ENCODE measurements at places on chromosomes 3 and 15.

DNA sequence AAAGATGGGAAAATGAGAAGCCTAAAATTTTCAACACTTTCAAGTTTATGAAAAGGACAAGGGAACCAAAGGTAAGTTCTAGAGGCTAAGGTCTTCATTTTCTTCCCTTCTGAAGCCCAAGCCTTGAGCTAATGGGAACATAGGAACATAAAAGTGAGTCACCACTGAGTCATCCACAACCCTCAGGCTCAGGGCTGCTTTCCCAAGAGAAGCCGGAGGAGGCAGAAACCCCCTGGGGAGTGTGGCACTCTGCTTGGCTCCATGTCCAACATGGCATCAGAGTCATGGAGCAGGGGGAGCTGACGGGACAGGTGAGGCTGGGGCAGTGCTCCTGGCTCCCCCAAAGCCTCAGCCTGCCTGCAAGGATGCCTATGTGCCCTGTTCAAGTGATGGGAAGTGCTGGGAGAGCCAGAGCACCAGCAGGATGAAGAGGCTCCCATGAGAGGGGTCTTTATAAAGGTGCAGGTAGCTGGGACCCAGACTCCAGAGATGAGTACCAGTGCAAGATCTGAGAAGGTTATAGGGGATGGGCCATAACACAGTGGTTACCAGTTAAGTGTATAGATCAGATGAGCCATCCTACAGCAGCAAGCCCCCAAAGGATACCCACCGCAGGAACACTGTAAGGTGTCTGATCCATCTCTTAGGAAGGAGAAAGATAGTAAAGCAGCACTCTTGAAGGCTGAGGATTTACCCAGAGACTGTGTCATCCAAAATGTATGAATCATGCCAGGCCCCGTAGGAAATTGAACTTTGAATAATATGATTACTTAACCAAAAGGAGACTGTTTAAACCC lies 31.8 kb upstream of the RYR3 start:
- no peak for DNase-seq

DNA sequence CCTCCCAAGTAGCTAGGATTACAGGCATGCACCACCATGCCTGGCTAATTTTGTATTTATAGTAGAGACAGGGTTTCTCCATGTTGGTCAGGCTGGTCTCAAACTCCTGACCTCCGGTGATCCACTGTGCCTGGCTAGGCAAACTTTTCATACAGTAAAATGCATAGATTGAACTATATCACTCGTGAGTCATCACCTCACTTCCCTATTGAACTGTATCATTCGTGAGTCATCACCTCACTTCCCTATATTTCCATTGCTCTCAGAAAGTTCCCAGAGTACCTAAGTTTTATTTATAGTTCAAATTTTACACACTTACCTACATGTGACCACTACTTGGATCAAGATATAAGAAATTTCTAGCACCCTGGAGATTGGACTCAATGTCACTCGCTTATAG lies 73.6 kb upstream of the ACAD9 start:
- no peak for DNase-seq

- DNase-seq, result no peak
Observed at GRCh38 chr15:64038878-64039610, 7.2 kb downstream of the DAPK2 start.

DNA sequence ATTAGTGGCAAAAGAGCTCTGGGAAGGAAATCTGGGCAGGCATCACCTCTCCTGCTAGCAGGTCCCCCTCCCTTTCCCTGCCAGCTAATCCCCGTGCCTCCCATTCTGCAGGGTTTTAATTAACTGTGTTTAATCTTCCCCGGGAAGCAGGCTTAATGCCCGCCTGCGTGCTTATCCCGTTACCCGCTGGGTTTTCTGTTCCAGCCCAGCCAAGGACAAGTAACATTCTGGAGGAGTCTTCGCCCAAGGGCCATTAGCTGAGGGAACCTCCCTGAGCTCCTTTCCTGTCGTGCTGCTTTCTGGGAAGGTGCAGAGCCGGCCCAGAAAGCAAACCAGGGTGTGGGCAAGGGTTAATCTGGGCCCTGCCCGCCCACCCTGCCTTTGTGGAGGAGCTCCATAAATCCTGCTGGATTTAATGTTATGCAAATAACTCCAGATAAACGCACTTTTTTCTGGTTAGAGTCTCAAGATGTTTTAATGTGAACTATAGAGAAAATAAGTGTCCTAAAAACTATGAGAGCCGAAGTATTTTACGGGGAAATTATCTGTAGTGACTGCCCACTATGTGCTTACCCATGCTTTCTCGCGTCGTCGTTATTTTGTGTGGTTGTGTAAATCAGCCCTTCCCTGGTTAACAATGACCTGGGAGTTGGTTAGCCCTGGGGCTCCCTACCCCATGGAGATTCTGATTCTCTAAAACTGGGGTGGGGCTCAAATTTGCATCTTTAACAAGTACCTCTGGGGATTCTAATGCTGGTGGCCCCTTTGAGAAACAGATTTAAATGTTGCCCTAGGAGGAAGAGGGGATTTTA lies 25.9 kb downstream of the TRIM71 start:
- no peak for DNase-seq

GRCh38 chr3:59191651-59192050 lies 141.8 kb upstream of the CFAP20DC start:
- no peak for DNase-seq

DNA sequence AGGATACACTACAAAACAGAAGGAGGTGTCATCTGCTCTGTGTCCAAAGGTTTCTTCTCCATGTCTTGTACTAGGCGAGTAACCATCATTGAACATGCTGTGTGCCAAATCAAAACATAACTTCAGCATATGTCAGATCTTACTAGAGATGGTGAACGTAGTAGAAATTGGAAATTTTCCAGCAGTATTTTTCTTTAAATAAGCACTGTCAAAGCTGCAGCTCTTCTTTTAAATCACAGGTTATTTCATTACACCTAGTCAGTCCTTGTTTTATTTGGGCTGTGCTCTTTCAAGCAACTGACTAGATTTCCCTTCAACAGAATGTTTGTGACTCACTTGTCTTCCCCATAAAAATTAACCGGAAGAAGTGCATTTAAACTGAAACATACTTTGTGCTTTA lies 46.5 kb downstream of the MSL2 start:
- DNase-seq, result no peak

DNA sequence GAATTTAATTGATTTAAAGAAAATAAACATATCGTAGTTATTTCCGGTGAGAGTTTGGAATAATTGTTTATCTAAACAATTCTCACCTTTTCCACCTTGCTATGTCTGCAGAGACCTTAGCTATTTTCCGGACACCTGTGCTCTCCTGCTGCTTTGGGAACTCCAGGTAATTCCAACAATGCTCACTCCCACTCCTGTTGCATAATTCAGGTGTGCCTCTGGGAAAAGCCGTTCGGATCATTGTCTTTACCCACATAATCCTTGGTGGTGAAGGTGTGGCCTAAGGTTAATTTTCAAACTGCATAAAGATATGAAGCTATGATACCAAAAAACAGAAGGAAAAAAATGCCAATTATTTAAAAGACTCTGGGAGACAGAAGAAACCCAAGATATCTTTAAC lies 59.4 kb downstream of the LDHAL6B start:
- DNase-seq, result no peak

- DNase-seq, result no peak
Observed at GRCh38 chr3:152257563-152258035, 11.1 kb upstream of the MBNL1 start.

DNA sequence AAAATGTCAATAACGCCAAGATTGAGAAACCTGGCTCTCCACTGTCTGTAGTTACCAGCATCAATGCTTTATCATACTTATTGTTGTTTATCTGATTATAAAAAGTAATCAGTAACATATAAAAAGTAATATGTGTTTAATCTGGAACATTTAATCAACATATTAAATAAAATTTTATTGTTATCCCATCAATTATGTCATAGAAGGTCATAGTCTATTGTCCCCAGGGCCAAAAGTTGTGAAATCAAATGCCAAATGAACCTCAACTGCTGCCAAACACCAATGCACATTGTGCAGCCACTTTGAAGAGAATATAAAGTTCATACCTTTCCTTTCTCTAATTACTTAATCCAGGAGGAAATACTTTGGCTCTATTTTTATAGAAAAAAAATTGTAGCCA lies 106.6 kb downstream of the EOMES start:
- DNase-seq, result no peak

GRCh38 chr15:35137190-35137574 lies 52.1 kb upstream of the NANOGP8 start:
- DNase-seq, result no peak

- no peak for DNase-seq
Observed at GRCh38 chr3:126358038-126358815, 1.0 kb upstream of the KLF15 start.

GRCh38 chr15:69685512-69686452 lies 233.2 kb downstream of the RPLP1 start:
- no peak for DNase-seq

DNA sequence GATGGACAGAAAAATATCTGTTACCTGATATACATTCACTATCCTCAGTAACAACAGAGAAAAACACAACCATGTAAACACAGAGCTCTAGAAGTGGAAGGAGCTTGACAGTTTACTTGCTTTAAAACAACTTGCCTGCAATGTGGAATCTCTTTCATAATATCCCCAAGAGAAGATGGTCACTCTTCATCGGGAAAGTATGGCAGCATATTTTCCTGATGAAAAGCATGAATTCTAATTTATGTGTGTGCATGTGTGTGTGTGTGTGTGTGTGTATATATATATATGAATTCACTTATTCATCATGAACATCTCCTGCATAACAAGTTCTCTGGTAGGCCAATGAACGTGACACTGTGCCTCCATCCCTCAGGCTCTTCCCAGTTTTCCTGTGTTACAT lies 81.2 kb downstream of the EFL1 start:
- no peak for DNase-seq

DNA sequence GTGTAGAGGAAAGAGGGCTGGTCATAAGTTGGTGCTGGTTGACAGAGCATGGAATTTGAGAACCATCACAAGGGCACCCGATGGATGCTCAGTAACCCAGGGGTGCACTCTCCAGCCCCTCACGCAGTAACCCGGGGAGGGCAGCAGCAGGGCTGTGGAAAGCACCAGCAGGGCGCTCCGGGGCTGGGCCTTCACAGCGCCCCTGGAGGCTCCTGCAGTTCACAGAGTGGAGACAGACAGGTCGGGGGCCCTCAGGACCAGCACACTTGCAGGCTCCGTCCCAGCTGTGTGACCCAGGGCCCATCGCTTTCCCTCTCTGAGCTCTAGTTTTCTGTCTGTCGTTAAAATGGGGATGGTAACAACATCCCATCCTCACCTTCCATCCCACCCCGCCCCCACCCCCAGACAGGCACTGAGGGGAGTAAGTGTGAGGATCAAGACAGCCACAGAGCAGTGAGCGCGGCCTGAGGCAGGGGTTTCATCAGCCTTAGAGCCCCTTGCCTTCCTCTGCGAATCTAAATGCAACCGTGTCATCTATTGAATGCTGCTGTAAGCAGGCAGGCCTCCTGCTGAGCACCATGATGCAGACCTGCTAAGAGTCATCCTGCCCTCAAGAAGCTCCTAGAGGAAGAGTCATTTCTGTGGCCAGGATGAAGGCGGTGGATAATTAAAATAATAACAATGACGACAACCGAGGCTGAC lies 90.2 kb upstream of the LINGO1 start:
- no peak for DNase-seq

- no peak for DNase-seq
Observed at GRCh38 chr15:57697588-57697987, 8.9 kb upstream of the POLR2M start.

DNA sequence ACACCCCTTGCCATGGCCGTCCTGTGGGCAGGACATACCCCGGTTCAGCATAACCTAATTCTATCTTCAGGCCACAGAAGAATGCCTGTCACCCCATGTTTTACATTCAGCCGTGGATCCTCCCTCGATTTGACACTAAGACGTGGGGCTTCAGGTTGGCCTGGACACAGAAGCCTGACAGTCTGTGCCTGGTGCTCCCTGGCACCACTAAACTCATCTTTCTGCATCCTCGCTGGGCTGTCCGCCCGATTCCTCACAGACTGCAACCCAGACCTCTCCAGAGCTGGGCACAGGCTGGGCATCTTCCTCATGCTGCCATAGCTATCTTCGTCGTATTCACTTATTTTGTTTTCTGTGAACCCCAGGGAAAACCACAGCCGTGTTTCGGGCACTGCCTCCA lies 117.8 kb upstream of the IQSEC1 start:
- DNase-seq, result no peak

DNA sequence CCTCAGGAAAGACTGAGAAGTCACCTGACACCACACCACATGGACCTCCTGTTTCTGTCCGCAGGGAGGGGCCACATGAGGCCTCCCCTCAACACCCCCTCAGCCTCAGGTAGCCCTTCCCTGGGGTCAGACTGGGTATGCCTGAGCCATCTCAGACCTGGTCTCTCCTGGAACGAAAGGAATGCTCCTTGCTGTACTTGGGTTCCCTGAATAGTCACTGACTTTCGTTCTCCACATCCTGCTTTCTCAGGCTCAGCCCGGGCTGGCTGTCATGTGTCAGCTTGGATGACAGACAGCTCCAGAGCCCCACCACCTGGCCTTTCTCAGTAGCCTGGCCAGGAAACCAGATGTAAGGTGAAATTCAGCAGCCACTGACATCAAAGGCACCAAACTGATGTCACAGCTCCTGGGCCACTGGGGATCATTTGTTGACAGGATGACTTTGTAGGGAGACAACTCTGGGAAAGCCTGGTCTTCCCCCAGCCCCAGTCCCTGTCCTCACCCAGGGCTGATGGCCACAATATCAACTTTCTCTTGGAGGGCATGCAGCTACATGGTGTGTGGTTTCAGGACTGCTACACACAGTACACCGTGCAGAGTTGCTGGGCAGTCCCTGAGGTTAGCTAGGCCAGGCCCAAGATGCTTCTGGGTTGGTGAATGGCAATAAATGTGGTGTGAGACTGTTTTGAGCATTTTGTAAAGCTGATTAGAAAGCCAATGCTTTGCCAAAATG lies 141.4 kb upstream of the MRPS22 start:
- peak; percentile 20 for DNase-seq

DNA sequence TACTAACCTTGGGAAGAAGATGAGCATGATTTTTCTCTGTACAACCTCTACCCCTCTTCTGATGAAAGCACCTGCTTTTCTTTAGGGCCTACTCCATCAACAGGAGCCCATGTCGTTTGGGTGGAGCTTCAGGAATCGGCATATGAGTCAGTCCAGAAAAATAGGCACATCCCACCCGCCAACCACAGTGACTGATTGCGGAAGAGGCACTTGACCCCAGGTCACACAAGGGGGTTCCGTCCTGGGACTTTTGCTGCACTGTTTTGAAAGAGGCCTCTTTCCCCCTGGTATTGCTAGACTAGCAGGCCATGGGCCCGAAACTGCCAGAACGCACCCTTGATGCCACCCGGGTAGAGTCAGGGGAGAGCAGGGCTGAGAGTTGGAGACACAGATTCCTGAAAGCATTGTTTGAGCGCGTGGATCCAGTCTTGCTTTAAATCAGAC lies 19.3 kb upstream of the NRROS start:
- DNase-seq, result no peak

GRCh38 chr15:69484837-69485236 lies 32.2 kb downstream of the RPLP1 start:
- DNase-seq, result no peak

DNA sequence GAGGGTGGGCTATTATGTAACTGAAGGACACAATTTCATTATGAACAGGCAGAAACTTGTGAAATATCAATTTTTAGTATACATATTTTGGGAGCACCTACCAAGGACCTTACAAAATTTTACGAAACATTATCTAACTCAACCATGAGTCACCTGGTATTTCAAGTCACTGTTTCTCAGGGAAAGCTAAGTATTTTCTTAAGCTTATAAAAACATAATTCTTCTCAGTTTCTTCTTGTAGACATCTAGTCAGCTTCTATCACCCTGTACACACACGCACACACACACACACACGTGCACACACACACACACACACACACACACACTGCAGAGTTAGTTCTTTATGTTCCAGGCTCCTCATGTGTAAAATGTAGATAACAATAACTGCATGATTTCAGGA lies 658.3 kb downstream of the TUSC7 start:
- DNase-seq, result no peak

GRCh38 chr3:67920969-67921368 lies 266.6 kb upstream of the SUCLG2 start:
- DNase-seq, result no peak
